ENCODE measurements at places on chromosomes 7 and 10.

DNA sequence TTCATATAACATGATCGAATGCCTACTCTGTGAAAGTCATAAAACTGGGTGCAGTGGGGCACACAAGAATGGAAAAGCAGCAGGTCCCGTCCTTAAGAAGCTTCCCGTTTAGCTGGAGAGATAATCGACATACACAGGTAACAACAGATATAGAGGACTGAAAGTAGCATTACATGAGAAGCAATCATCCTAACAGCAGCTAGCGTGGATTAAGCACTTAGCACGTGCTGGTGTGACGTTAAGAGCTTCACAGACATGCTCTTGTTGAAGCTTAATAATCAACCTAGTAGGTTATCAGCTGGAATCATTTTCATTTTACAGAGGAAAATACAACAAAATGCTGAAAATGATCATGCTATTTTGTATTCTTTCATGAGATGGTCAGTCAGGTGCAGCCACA lies 184.8 kb downstream of the GPAM start:
- DNase-seq = no peak

DNA sequence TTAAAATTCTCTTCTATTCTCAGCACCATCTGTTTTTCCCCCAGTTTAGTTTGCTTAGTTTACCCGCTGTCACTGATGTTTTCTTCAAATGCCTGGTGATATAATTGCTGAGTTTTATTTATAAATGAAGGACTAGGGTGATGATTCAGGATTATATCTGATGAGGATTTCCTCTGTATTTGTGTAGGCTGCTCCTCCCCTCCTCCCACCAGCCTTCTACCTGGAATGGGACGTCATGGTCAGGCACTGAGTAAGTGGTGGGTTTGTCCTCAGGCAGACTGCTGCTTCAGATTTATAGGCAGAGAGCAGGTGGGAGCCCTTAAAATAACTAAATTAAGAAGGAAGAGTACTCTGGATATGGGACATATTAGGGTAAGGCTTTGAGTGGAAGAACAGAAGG lies 35.8 kb downstream of the PALS2 start:
- DNase-seq = peak; percentile 41

GRCh38 chr7:64312826-64313225 lies 935 bp upstream of the ZNF736 start:
- DNase-seq = no peak

DNA sequence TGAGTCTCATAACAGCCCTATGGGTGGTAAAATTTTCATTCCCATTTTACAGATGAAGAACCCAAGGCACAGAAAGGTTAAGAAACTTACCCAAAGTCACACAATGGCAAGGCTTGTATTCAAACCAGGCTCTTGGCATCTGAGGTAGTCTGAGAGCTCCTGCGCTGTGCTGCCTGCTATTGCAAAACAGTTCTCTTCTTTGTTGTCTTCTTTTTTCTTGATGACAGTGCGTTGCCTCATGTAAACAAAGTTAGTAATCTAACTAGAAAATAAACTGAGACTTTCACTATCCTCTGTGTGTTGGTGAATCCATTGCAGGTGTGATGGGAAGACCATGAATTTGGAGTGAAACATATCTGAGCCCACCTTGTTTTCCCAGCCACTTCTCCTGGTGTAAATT lies 240.8 kb downstream of the PTEN start:
- DNase-seq = no peak

GRCh38 chr7:19982841-19983835 lies 209.7 kb upstream of the TMEM196 start:
- peak; percentile 83 for DNase-seq

DNA sequence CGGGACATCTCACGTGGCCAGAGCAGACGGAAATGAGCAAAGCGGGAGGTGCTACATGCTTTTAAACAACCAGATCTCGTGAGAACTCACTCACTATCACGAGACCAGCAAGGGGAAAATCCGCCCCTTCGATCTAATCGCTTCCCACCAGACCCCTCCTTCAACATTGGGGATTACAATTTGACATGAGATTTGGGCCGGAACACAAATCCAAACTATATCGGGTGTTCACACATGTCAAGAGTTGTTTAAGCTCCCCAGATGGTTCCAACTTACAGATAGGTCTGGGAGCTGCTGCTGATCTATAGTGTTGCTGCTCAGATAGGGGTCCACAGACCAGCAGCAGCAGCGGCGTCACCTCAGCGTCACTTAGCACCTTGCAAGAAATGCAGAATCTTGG lies 194.9 kb downstream of the GPAM start:
- no peak for DNase-seq

DNA sequence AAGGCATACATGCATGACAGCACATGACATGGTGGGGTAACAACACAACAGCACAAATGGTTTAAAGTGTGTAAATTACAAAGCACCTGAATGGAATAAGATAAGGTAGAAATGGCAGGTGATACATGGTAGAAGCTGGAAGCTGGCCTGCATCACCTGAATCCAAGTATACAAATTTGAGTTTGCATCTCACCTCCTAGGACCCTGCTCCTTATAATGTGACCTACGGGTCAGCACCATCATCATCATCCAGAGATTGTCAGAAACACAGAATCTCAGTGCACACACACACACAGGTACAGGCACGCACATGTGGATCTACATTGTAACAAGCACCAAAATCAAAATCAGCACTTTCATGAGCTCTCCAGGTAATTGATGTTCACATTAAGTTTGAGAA lies 1048.2 kb upstream of the AUTS2 start:
- no peak for DNase-seq

DNA sequence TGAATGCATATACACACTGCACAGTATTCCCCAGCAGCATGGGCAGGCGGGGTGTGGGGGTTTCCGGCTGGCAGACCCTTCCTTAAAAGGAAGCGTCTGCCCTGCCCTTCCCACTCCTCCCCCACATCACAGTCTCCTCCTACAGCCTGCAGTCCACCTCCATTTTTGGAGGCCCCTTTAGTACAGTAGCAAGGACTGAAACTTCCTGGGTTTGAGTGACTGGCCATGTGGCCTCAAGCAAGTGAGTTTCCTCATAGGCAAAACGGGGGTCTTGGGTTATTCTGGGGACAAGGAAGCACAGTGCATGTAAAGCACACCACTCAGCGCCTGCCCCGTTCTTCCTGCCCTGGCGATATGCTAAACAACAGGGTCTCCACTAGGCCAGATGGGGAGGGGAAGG lies 62.1 kb upstream of the COL13A1 start:
- no peak for DNase-seq

DNA sequence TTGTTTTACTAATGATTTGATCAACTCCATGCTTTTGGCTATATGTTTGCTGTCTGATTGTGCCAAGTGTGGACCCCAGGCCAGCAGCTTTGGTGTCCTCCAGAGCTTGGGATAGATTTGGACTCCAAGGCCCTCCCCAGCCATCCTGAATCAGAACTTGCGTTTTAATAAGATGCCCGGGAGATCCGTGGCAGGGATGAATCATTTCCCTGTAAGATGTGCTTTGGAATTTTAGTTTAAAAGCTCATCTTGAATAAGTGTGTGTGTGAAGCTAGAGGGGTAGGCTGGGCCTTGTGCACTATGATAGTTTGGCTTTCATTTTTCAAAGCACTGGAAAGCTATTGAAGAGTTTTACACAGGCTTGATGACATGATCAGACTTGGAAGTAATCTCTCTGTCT lies 66.2 kb upstream of the SDK1 start:
- DNase-seq = no peak

- peak; percentile 46 for DNase-seq
These were observed 16.8 kb downstream of the TRIM8 start for GRCh38 chr10:102660888-102661657.

DNA sequence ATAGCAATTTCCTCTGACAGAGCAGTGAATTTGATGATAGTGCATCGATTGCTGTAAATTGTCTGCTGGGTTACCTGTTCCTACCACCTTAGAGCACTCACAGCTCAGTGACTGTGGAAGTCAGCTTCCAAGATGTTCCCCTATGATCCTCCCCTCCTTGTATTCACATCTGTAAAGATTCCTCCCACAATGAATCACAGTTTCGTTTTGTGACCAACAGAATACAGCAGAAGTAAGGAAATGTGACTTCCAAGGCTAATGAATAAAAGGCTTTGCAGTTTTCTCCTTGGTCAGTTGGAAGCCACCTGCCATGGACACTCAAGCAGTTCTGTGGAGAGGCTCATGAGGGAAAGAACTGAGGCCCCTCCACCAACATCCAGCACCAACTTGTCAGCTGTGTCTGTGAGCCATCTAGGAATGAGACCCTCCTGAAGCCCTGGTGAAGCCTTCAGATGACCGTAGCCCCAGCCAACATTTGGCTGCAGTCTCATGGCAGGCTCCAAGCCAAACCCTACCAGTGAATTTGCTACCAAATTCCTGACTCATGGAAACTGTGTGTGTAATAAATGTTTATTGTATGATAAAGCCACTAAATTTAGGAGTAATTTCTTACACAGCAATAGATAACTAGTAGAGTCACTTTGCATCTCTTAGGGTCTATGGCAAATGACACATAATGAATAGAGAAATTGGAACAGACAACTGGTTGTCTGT lies 309.5 kb upstream of the NPVF start:
- DNase-seq = no peak

GRCh38 chr7:24245362-24245761 lies 38.6 kb upstream of the NPY start:
- DNase-seq = no peak

DNA sequence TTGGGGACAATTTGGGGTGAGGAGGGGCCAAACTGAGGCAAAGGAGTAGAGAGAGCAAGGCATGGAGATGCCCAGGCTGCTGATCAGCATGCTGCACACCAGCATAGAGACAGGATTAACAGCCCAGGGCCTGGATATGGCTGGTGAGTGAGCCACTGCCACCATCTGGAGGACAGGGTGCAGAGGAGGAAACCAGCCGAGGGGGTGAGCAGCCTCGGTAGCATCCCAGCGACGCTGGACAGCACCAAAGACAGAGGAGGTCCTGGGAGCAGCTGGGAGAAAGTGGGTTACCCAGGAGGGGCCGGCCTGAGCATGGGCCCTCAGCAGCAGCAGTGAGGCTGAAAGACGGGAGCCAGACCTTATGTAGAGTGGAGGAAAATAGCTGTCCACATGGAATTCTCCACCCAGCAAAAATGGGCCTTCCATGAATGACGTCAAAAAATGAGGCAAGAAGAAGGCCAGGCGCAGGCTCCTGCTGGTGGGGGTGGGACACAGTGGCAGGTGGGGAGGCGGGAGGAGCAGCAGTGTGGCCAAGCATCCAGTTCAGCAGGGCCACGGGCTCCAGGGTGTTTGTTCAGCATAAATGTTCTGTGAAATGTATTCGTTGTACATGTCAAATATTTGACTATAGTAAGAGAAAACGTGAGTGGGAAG lies 16.7 kb downstream of the RET start:
- peak; percentile 18 for DNase-seq

DNA sequence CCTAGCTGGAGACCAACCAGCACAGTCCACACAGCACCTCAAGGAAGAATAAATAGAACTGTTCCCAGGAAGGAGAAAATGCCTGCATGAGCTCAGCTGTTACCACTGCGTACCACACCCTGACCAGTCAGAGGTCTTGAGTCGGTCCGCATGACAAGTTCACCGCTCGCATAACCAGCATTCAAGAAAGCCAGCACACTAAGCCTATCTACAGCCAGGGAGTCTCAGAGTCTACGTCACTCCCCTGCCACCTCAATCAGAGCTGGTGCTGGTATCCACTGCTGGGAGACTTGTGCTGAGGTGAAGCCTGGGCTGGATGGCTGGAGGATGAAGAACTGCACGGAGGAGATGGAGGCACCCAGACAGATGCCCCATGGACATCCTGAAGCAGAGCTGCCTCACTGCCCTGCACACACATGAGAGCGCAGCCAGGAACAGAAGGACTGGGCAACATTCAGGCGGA lies 19.6 kb downstream of the AKR1C1 start:
- DNase-seq = peak; percentile 8

Measured in Daoy (cell line).